ENCODE measurements at places on chromosomes 1 and 21.
A peak's percentile ranks its signal among the peaks of the same experiment; 100 is the strongest.

DNA sequence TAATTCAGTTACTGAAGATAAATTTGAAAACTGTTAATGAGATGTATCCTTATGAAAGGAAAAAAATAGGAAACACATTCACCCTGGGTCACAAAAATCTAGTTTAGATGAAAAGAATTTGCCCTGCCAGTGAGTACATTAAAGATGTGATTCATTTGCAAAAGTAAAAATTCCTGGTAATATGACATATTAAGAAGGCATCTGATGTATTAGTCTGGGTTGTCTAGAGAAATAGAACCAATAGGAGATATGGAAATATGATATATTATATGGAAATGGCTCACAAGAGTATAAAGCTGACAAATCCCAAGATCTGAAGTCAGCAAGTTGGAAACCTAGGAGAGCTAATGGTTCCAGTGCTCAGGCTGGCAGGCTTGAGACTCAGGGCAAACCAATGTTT lies 153.8 kb downstream of the MRPL39 start:
- DNase-seq: no peak

- no peak for DNase-seq
Observed at GRCh38 chr21:25330266-25330665, 277.0 kb downstream of the MRPL39 start.

- DNase-seq: no peak
Observed at GRCh38 chr21:29571949-29572348, 273.2 kb downstream of the BACH1 start.

DNA sequence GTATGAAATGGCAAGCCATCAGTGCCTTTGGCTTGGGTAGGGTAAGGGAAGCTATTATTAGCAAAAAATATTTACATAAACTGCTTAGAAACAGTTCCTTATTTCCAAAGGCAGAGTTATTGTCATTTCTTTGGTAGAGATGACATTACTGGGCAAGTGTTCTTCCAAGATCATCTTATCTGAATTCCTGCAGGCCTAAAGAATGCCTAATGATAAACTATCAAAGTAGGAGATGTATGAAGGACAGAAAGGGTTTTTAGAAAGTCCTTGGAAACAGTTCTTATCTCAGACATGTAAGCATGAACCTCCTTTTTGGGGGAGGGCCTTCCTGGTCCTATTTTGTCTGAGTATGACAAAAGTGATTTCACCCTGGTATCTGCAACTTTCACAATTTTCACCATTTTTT lies 5.1 kb upstream of the FRRS1 start:
- no peak for DNase-seq

DNA sequence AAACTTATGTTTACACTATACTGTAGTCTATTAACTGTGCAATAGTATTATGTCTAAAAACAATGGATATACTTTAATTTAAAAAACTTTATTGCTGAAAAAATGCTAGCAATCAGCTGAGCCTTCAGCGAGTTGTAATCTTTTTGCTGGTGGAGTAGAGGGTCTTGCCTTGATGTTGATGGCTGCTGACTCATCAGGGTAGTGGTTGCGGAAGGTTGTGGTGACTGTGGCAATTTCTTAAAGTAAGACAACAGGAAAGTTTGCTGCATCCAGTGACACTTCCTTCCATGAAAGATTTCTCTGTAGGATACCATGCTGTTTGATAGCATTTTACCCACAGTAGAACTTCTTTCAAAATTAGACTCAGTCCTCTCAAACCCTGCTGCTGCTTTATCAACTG lies 234.7 kb upstream of the CSF3R start:
- no peak for DNase-seq

- DNase-seq: no peak
Observed at GRCh38 chr1:47196622-47197021, 6.8 kb upstream of the PDZK1IP1 start.

DNA sequence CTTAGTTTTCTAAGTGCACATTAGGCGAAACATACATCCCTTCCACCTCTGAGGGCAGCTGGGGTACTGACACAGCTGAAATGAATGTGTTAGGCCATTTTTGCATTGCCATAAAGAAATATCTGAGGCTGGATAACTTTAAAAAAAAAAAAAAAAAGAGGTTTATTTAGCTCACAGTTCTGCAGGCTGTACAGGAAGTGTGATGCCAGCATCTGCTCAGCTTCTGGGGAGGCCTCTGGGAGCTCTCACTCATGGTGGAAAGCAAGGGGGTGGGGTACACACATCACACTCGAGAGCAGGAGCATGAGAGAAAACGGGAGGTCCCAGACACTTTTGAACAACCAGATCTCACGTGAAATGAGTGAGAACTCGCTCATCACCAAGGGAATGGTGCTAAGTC lies 158.1 kb downstream of the PSMG1 start:
- DNase-seq: no peak

GRCh38 chr1:56948403-56949023 lies 17.3 kb downstream of the C8B start:
- DNase-seq: peak; percentile 65

- DNase-seq: peak; percentile 66
Observed at GRCh38 chr1:61450454-61450853, 274.5 kb downstream of the TM2D1 start.

- DNase-seq: no peak
Observed at GRCh38 chr1:183732236-183732880, 72.6 kb upstream of the RGL1 start.

Data from cardiac muscle cell (in vitro differentiated cells and primary cell).